ENCODE measurements at places on chromosomes 3 and 15.

- no peak for DNase-seq
These were observed 22.7 kb downstream of the KLHL6 start for GRCh38 chr3:183532620-183533411.

- no peak for DNase-seq
These were observed 65.2 kb downstream of the CERS3 start for GRCh38 chr15:100463515-100463914.

DNA sequence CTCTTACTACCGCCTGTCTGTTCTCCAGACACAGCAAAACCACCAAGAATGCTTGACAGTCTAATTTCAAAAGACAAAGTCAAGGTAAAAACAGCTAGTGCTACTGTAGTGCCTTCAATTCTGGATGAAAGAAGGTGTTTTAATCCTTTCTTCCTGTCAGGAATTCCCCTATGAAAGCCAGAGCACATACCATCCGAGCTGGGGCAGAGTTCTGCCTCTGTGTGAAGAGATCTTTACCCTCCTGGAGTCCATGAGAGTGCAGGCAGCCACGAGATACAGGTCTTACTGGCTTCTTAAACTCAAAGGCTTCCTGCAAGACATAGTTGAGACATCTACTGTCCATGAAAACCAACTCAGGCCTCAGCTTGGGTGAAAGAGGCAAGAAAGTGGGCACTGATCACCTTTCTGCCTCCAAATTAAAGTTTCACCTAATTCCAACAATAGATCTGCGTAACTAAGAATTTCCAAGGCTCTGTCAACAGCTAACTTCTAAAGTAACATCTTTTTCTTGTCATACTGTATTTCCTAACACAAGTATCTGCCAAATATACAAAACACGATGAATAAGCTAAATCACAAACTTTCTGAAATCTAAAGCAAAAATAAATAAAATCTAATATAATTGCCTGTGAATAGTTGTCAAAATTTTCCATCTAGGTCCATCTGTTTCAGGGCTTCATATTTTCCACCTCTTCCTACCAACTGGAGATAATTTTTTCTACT lies 7.5 kb downstream of the CDC25A start:
- DNase-seq = no peak

DNA sequence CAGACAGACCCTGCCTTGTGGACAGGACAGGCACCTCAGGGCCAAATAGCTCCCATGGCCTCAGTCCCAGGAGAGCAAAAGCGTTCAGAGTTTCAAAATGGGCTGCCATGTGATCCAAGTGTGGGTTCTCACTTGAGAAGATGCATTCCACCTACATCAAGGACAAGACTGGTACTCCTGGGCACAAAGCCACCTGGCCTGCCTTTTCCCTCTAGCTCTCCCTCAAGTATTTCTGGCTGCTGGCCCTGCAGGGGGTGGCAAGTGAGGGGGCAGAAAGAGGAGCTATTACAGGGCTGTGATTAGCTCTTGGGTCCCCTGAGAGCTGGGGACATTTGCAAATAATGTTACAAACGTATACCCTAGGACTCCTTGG lies 6.5 kb upstream of the COL7A1 start:
- DNase-seq = no peak

DNA sequence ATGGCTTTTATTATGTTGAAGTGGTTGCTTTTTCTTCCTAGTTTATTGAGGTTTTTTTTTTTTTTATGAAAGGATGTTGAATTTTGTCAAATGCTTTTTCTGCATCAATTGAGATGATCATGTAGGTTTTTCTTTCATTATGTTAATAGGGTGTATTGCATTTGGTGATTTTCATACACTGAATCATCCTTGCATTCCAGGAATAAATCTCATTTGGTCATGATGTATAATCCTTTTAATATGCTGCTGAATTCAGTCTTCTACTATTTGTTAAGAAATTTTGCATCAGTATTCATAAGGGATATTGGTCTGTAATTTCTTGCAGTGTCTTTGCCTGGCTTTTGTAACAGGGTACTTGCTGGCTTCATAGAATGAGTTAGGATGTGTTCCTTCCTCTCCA lies 11.5 kb upstream of the CLRN1 start:
- no peak for DNase-seq
